ENCODE measurements at places on chromosomes 1 and 21. TPM values are rescaled to one million over a fixed set of nuclear protein-coding genes. Genes with fewer than 3 reads are reported as not detected.

Gene ZNF683
- total RNA-seq: not detected

DNA sequence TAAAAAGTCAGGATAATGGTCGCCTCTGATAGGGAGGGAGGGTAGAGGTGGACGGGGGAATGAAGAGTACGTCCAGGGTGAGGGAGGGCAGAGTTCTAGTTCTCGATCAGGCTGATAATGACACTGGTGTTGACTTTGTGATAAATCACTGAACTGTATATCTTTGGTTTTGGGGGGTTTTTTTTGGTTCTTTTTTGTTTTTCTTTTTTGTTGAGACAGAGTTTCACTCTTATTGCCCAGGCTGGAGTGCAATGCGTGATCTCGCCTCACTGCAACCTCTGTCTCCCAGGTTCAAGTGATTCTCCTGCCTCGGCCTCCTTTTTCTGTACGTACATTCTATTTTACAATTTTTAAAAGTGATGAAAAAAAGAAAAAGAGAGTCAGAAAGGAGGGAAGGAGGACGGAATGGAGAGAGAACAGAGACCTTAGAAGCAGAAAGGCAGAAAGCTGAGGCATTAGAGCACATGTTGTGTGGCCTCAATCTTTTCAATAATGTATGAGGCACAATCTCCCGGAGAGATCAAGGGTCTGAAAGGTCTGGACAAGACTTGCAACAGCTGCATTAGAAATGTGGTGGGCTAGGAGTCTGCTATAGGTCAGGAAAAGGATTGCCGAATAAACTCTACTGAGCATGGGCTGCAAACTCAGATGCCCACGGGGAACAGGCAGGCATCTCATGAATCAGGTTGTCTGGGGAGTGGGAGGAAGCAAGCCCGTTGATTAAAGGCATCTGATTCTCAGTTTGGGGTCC, 174.8 kb downstream of the TOMM20 start:
- H3K4me1 ChIP-seq: peaks cover 51% of the 10 kb centered on the region
- no peak for DNase-seq
- H3K4me3 ChIP-seq: peak overlapping the region; percentile 11
- no peaks in the 10 kb centered on the region for H3K27me3 ChIP-seq

Gene RIMKLA
- 4.8 TPM for total RNA-seq

Gene RRP1
- 91.8 TPM for total RNA-seq

- H3K36me3 ChIP-seq: no peaks in the 10 kb centered on the region
- no peak overlapping the region for H3K27ac ChIP-seq
- H3K4me1 ChIP-seq: no peaks in the 10 kb centered on the region
- DNase-seq: no peak
Observed at GRCh38 chr1:228376651-228377631, 29.7 kb downstream of the TRIM11 start.

DNA sequence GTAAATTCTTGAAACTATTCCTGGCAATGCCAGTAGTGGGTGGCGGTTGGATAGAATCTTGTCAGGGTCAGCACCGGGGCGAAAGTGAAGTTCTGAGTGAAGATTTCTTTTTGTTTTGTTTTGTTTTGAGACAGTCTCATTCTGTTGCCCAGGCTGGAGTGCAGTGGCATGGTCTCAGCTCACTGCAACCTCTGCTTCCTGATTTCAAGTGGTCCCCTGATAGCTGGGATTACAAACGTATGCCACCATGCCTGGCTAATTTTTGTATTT, 33.3 kb downstream of the PCNT start:
- no peaks in the 10 kb centered on the region for H3K4me1 ChIP-seq
- H3K36me3 ChIP-seq: peaks cover 23% of the 10 kb centered on the region
- no peak for DNase-seq

Gene EXO1
- total RNA-seq: 52.2 TPM

- H3K27ac ChIP-seq: no peak overlapping the region
- no peak for DNase-seq
- no peaks in the 10 kb centered on the region for H3K36me3 ChIP-seq
- peaks cover 14% of the 10 kb centered on the region for H3K27me3 ChIP-seq
- peaks cover 5% of the 10 kb centered on the region for H3K4me1 ChIP-seq
Observed at GRCh38 chr1:209886219-209886536, 51.8 kb upstream of the SYT14 start.

Gene SEMA4A
- total RNA-seq: 9.0 TPM

Gene KRTAP13-2
- not detected for total RNA-seq

DNA sequence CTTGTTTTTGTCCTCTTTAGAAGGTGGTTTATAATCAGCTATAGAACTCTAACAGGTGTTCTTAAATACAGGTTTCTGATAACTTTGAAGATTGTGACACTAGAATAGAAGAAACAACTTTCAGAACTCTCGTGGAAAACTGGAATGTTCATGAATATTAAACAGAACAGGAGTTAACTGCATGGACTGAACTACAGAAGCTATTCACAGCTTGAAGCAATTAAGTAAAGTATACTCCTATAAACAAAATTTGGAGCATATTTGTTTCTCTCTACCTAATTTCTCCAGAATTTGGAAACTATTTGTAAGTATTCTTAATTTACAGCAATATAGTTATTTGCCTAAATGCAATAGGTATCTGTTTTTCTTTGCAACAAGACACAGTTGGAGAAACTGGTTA, 824.8 kb downstream of the ADGRL2 start:
- no peaks in the 10 kb centered on the region for H3K36me3 ChIP-seq
- H3K4me1 ChIP-seq: no peaks in the 10 kb centered on the region
- no peak for DNase-seq
- no peak overlapping the region for H3K27ac ChIP-seq

Gene AMY2A
- not detected for total RNA-seq

Gene USH2A
- total RNA-seq: not detected

DNA sequence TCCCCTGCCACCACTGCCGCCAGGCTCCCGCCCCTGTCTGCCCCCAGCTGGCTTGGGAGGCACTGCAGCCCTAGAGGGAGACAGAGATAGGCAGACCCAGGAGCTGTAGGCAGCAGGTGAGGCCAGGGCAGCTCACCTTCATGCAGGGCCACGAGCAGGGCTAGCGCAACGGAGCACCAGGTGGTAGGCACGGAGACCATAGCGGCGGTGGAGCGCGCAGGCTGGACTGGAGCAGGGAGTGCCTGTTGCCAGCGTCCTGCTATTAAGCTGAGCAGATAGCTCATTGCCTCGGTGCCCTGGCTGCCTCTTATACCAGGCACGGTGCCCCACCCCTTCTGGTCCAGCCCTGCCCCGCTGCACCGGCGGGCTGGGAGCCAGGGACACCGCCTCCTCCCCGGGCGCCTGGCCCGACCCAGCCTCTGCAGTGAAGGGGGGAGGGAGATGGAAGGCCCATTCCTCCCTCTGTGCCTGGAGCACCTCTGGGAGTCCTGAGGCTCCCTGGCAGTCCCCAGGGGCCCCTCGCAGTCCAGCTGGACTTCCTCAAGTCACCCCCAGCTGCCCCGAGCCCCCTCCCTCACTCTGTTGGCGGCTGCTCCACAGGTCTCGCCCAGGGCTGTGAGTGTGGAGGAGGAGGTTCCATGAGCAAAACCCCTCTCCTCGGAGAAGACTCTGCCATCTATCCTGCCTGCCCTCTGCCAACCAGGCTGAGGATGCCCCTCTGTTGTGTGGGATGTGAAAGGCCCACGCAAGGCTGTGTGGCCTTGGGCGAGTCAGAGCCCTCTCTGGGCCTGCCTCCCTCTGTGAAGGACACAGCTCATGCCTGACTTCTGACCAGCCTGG, at the start of gene EDN2:
Gene EDN2 (minus strand): TSS at position 282 of the 840 bp plus-strand sequence. CDS start 82 bp downstream, at position 200.
- peaks cover 7% of the 10 kb centered on the region for H3K27me3 ChIP-seq
- H3K4me1 ChIP-seq: peaks cover 19% of the 10 kb centered on the region
- H3K27ac ChIP-seq: peak within 1 kb of the TSS; percentile 34
- H3K36me3 ChIP-seq: no peaks in the 10 kb centered on the region
- H3K4me3 ChIP-seq: no peak within 1 kb of the TSS
- DNase-seq: no peak

Gene ACTL8
- not detected for total RNA-seq

- H3K27me3 ChIP-seq: no peaks in the 10 kb centered on the region
- peaks cover 38% of the 10 kb centered on the region for H3K4me1 ChIP-seq
- no peak overlapping the region for H3K4me3 ChIP-seq
Observed at GRCh38 chr1:205766038-205766437, 9.2 kb downstream of the RAB29 start.

Gene CITED4
- total RNA-seq: 5.0 TPM

Gene LCE6A
- not detected for total RNA-seq

- peak overlapping the region; percentile 23 for H3K27ac ChIP-seq
- no peak for DNase-seq
- H3K27me3 ChIP-seq: peaks cover 1% of the 10 kb centered on the region
- H3K4me3 ChIP-seq: no peak overlapping the region
Observed at GRCh38 chr1:109927911-109928321, 17.3 kb downstream of the CSF1 start.

DNA sequence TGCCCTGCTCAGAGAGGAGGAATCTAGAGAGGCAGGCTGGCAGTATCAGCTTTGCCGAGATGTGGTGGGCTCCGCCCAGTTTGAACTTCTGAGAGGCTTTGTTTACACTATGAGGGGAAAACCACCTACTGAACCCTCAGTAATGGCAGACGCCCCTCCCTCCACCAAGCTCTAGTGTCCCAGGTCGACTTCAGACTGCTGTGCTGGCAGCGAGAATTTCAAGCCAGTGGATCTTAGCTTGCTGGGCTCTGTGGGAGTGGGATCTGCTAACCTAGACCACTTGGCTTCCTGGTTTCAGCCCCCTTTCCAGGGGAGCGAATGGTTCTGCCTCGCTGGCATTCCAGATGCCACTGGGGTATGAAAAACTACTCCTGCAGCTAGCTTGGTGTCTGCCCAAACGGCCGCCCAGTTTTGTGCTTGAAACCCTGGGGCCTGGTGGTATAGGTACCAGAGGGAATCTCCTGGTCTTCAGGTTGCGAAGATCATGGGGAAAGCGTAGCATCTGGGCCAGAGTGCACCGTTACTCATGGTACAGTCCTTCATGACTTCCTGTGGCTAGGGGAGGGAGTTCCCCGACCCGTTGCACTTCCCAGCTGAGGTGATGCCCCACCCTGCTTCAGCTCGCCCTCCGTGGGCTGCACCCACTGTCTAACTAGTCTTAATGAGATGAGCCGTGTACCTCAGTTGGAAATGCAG, 43.6 kb downstream of the C21orf91 start:
- peaks cover 55% of the 10 kb centered on the region for H3K4me1 ChIP-seq
- H3K4me3 ChIP-seq: peak overlapping the region; percentile 61
- no peaks in the 10 kb centered on the region for H3K27me3 ChIP-seq
- H3K27ac ChIP-seq: peak overlapping the region; percentile 72

Gene HHAT
- total RNA-seq: 0.67 TPM

DNA sequence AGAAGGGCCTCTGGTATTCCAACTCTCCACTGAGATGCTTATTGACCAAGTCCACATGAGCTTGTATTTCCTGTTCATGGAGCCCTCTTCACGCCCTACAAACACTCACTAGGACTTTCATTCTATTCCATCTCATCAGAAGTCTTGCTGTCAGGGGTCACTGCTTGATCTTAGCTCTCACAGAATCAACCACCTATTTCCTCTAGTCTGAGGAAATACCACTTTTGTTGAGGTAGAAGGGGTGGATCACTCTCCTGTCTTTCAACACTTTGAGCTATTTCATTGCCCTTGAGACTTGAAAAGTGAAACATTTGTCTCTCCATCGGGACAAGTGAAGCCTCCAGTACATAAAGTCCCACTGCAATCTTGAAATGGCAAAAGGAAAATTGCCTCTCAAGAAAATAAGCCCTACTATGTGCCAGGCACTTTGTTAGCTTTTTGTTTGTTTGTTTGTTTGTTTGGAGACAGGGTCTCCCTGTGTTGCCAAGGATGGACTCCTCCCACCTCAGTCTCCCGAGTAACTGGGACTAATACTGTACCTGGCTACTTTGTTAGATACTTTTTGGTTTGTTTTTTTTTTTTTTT, 19.8 kb upstream of the FAM110D start:
- H3K27me3 ChIP-seq: peaks cover 3% of the 10 kb centered on the region
- H3K4me3 ChIP-seq: no peak overlapping the region
- H3K36me3 ChIP-seq: no peaks in the 10 kb centered on the region
- no peak for DNase-seq
- no peak overlapping the region for H3K27ac ChIP-seq

- H3K36me3 ChIP-seq: no peaks in the 10 kb centered on the region
- H3K27me3 ChIP-seq: no peaks in the 10 kb centered on the region
- H3K27ac ChIP-seq: no peak overlapping the region
- no peak for DNase-seq
Observed at GRCh38 chr1:194774535-194774934, 1588.1 kb upstream of the B3GALT2 start.

DNA sequence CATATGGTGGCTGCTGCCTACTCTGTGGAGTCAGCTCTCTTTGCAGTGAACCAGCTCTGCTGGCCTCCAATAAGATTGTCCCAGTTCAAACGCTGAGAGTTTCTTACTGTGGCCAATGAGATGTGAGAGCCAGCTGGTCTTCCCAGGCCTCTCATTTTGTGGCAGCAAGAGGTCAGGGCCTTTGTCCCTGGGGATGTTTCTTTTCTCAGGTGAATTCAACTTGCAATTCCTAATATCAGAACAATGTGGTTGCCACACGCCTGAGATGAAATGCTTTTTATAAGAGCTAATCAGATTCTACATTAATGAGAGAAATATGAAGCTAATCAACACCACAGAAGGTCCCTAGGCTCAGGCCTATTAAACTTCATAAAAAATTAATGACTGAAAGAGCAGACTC, 660.1 kb upstream of the CAMK1G start:
- no peaks in the 10 kb centered on the region for H3K36me3 ChIP-seq
- H3K27me3 ChIP-seq: no peaks in the 10 kb centered on the region
- no peak overlapping the region for H3K4me3 ChIP-seq
- H3K4me1 ChIP-seq: no peaks in the 10 kb centered on the region
- DNase-seq: no peak
- H3K27ac ChIP-seq: no peak overlapping the region

- H3K27me3 ChIP-seq: no peaks in the 10 kb centered on the region
- peaks cover 56% of the 10 kb centered on the region for H3K36me3 ChIP-seq
- H3K4me3 ChIP-seq: peak overlapping the region; percentile 100
- H3K4me1 ChIP-seq: peaks cover 64% of the 10 kb centered on the region
Observed at GRCh38 chr1:149925751-149926150, 1.9 kb downstream of the SF3B4 start.

- peak overlapping the region; percentile 10 for H3K27ac ChIP-seq
- H3K4me3 ChIP-seq: no peak overlapping the region
- no peak for DNase-seq
- H3K36me3 ChIP-seq: peaks cover 18% of the 10 kb centered on the region
- H3K27me3 ChIP-seq: peaks cover 7% of the 10 kb centered on the region
Observed at GRCh38 chr1:154441241-154441888, 36.2 kb downstream of the IL6R start.

Gene SLC66A1
- 9.9 TPM for total RNA-seq

DNA sequence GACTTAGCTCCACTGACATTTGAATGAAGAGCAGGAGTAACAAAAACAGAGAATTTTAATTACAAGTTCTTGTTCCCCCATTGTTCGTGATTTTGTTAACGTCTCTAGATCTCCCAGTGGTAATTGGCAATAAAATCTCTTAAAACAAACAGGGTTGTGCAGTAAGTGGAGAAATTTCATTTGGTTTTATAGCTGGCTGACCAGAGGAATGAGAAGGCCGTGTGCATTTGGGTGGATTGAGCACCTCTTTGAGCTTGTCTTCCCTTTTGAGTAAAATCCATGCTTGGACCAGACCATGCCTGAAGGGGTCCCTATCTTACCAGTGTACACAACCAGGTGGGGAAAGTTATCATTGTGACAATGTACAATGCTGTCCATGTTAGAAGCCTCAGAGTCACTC, 137.8 kb downstream of the HIVEP3 start:
- peaks cover 21% of the 10 kb centered on the region for H3K4me1 ChIP-seq
- no peak overlapping the region for H3K4me3 ChIP-seq
- DNase-seq: no peak
- H3K36me3 ChIP-seq: peaks cover 21% of the 10 kb centered on the region
- no peak overlapping the region for H3K27ac ChIP-seq
- H3K27me3 ChIP-seq: no peaks in the 10 kb centered on the region

Gene DIRAS3
- not detected for total RNA-seq

Gene C8B
- total RNA-seq: not detected
